Prostate gland (tissue), 2 donors: ENCODE measurements at places on chromosomes 12 and 14.
A peak's percentile ranks its signal among the peaks of the same experiment; 100 is the strongest.

DNA sequence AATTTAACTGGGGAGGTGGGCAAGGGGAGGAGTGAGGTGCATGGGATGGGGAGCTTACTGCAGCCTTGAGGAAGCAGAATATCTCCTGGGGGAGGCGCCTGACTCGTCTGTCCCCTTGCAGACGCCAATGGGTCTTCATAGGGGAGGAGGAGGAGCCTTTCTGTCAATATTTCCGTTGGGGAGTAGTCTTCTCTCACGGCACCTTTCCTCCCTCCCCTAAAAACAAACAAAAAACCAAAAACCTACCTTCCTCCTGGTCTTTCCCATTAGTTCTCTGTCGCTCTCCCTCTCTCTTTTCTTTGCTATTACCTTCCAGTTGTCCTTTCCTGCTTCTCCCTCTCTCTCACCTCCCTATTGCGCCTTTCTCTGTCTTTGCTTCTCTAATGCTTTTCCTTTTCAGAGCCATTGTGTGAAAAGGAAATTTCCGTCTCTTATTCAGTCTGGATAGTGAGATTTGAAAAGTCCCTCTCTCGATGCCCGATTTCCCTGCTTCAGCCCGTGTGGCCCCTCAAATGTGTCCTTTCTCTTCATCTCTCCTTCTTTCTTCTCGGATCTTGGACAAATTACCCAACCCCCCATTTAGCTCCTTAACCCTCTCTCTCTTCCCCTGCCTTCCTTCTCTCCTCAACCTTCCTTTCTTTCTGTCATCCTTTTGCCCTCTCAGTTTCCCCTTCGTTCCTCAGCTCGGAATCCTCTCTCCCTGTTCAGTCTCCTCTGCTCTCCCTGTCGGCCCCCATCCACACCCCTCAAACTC, 5.9 kb downstream of the GPR84 start:
- no peak for DNase-seq

DNA sequence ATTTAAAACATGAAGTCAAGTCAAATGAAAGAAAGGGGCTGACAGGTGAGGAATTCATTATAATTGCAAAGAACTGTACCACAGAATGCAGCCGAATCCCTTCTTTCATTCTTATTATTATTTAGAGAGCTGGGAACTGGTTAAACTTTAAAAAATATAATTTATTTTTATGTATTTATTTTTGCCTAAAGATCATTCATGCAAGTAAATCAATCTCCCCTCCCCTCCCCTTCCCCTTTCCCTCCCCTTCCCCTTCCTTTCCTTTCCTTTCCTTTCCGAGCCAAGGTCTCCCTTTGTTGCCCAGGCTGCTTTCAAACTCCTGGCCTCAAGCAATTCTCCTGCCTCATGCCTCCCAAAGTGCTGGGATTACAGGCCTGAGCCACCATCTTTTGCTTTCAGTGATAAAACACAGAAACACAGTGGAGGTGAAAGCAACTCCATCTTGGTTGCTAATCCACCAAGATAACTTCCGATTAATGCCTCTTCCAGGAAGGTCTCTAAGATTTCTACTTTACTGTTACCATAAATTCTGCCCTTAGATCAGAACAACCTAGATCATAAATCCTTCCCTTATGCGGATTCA, 6.0 kb upstream of the UBC start:
- DNase-seq, result no peak

DNA sequence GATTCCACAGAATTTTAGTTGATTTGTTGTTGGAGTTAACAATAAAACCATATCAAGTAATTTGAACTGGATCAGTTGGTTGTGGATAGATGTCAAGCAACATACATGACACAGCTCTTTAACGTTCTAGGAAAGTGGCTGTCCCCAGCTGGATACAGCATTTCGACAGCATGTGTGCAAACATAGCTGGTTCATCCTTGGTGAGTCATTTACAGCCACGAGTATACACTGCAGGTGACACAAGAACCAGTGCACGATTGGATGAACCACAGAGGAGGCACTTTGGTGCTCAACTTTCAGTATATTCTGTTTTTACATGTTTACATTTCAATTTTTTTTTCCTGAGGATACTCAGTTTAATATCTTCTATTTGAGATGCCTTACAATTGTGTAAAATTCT, 242.4 kb downstream of the TMEM117 start:
- no peak for DNase-seq

DNA sequence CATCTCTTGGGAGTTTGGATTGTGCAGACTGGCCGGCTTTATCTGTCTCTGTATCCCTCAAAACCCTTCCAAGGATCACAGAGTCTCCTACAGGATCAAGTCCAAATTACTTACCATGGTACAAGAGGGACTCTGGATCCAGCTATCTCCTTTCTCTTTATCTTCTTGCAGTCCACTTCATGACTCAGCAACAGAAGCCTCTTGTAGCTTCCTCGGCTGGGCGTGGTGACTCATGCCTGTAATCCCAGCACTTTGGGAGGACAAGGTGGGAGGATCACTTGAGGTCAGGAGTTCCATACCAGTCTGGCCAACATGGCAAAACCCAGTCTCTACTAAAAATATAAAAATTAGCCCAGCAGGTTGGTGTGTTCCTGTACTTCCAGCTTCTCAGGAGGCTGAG, 189.7 kb downstream of the BCAT1 start:
- DNase-seq, result no peak

GRCh38 chr12:44875417-44875953, 630 bp downstream of the NELL2 start:
- no peak for DNase-seq

DNA sequence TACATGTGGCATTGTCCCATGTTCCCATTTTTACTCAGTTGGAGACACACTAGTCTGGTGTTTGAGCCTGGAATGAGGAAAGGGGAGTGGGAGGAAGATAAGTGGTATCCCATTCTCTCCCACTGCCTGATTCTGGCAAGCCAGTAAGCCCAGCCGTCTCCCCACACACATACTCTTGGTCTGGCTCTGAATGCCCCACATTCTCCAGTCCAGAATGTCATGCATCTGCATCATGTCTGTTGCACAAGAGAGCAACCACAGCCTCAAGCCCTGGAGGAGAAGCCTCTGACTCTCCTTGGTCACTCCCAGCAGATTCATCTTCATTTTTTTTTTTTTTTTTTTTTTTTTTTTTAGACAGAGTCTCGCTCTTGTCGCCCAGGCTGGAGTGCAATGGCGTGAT, 48.0 kb downstream of the DRAM1 start:
- DNase-seq, result no peak

GRCh38 chr12:19412844-19413243, 26.4 kb upstream of the AEBP2 start:
- DNase-seq, result no peak

DNA sequence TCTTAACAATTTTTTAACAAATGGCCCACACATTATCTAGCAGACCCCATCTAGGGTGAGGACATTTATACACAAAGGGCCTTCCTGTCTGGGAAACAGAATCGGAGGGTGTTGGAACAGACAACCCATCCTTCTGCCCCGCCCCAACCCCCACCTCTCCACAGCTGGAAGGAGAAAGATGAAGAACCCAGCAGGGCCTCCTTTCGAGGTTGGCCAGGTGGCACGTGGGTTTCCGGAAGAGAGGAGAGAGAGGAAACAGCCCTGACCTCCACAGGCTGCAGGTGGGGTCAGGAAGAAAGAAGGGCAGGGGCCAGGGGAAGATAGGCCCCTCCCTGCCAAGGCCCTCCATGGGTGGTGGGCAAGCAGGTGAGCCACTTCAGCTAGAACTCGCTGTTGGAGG, 57.2 kb downstream of the LRRC74A start:
- no peak for DNase-seq

GRCh38 chr12:98259693-98260092, 255.7 kb upstream of the TMPO start:
- DNase-seq, result no peak

DNA sequence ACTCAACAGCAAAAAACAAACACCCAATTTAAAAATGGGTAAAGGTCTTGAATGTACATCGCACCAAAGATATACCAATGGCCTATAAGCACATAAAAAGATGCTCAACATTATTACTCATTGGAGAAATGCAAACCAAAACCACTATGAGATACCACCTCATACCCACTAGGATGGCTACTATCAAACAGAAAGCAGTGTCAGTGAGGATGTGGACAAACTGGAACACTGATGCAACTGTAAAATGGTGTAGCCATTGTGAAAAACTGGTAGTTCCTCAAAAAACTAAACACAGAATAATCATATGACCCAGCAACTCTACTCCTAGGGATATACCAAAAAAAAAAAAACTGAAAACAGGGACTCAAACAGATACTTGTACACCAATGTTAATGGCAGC, 49.3 kb downstream of the CDK17 start:
- no peak for DNase-seq

DNA sequence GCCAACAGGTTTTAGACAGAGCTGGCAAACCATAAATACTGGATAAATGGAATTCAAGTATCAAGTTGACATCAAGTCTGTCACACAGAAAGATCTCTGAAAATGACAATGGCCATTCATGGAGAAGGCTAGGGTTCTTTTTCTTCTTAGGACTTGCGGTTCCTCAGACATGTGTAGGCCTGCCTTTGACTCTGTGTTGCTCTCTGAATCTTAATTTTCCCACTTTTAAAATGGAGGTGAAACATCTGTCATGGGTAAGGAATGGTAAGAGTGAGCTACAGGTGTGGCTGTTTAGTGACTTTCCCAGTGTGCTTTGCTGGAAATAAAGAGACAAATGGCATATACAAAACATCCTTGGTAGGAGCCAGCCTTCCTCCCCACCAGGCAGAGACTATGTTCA, 79.2 kb downstream of the PTCSC3 start:
- DNase-seq, result no peak

DNA sequence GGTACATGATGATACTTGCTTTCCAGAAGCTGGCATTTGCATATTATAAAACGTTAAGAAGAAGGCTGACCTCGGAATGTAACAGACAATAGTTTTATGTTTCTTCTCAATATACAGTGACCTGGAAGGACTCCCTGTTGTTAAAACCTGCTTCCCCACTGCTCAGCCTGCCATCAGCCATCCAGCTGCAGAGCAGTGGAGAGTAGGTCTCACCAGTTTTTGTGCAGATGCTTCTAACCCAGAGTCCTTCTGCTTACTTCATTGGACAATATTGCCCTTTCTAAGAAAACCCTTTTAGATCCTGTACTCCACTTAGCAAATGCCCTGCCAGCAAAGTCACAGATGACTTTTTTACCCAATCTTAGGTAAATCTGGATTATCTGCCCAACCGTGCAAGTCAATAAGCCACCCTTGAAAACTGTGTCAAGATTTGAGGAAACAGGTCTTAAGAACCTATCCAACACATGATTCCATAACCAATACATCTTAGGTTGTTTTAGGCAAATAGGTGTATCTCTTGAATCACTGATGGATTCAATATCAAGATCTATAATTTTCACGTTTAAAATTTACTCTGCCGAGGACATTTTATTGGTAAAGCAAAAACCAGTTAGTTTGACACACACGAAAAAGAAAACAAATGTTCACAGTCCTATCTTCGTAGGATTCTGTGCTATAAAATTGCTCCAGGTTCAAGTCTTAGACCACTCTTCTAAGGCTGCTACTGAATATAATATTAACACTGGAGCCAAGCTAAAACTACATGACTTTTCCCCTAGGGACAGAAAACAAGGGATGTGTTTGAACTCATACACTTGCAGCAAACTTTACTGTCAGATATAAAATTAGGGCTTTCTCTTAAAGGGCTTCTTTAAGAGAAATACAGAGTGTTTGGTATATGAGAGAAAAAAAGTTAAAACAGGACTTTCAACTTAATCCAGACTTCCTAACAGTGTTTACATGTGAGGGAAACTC, 5.7 kb downstream of the PHLDA1 start:
- no peak for DNase-seq

DNA sequence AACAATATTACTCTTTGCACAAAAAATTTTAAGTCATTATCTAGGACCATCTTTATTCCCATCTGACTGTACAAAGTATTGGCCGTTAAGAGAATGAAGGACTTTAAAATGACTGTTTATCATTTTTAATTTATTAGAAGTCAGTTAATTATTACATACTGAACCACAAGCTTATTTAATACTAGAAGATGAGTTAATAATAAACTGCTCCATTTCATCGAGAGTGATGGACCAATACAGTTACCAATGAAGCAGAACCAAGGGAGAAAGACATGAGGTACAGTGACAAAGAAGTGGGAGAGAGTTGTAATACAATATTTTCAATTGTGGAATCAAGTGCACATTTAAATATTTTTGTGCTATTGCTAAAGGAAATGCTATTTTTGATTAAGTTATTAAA, 83.3 kb downstream of the PTPRO start:
- DNase-seq, result no peak

DNA sequence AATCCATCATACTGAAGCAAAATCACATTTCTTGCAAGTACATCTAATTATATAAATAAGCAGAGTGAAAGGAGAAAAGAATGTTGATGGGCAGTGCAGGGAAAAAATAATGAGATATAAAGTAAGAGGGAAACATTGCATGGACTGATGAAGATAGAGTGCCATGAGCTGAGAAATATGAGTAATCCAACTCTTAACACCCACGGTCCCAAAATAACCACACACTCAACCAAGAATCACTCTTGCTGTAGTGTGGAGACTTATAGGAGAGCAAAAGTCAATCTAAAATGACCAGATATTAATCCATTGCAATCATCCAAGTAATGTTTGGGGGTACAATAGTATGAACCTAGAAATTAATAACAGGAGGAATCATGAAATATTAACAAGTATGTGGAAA, 40.2 kb downstream of the MYF5 start:
- DNase-seq, result no peak

DNA sequence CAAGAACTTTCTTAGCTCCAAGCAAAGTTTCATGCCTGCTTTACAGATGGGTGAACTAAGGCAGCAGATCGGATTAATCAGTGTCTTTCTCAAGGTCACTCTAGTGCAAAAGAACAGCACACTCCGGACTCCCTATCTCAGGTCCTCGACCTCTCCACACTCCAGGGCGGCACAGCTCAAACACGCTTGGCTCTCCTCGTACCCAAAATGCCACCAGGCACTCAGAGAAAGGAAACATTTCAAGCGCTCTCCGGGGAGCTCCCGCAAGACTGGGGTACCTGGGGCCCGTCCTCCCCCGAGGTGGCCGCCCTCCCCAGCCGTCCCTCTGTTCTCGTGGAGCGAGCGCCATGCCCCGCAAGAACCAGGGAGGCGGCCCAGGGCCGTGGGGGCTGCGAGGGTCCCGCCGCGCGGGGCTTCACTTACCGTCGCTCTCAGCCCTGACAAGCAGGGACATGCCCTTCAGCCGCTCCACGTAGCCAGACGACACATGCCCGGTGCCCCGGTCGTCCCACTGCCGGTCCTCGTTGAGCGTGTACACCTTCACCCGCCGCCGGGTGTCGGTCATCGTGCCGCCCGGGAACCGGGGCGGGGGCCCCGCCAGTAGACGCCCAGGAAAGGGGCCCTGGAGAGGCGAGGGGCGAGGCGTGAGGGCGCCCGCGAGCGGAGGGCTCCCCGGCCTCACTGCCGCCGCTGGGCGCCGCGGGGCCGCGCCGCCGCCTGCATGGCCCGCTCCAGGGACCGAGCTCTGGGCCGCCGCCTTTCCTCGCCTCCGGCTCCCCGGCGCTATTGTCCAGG, 830 bp downstream of the PPP4R3A start:
- DNase-seq, result peak; percentile 24
